ENCODE measurements at places on chromosomes 16 and 17. TPM values are rescaled to one million over a fixed set of nuclear protein-coding genes. Genes with fewer than 3 reads are reported as not detected.

KRT40 gene
- not detected for total RNA-seq

SLC13A2 gene
- total RNA-seq: not detected

CHD9NB gene
- total RNA-seq: 1.8 TPM

TP53TG3 gene
- 0.62 TPM for total RNA-seq

UTS2R gene
- total RNA-seq: not detected

CACNB1 gene
- 3.6 TPM for total RNA-seq

ITGAX gene
- total RNA-seq: 4.1 TPM

TMC8 gene
- total RNA-seq: 1.3 TPM

MEIOC gene
- total RNA-seq: 0.77 TPM

OR1F1 gene
- not detected for total RNA-seq

Data from melanocyte of skin (primary cell).